ENCODE measurements at places on chromosomes 11 and 22.

GRCh38 chr11:134406264-134407185 lies 5.5 kb downstream of the B3GAT1 start:
- no peak for DNase-seq

GRCh38 chr22:23888615-23889401 lies 5.4 kb upstream of the MIF start:
- no peak for DNase-seq

DNA sequence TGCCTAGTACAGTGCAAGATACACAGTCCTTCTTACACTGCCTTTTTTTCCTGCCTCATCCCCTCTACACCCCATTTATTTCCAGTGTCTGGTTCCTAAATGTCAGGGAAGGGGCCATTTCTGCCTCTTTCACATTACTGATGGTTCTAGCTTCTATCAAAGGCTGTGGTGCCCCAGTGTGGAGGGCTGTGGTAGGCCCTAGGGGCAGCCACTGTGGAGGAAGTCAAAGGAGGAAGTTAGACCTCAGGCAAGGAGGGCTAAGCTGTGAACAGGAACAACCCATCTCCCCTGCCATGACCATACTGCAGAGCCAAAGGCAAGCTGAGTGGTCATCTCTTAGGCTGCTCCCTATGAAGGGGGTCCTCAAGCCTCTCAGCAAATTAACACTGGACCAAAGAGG lies 81.9 kb upstream of the CRTAM start:
- DNase-seq: peak; percentile 19

DNA sequence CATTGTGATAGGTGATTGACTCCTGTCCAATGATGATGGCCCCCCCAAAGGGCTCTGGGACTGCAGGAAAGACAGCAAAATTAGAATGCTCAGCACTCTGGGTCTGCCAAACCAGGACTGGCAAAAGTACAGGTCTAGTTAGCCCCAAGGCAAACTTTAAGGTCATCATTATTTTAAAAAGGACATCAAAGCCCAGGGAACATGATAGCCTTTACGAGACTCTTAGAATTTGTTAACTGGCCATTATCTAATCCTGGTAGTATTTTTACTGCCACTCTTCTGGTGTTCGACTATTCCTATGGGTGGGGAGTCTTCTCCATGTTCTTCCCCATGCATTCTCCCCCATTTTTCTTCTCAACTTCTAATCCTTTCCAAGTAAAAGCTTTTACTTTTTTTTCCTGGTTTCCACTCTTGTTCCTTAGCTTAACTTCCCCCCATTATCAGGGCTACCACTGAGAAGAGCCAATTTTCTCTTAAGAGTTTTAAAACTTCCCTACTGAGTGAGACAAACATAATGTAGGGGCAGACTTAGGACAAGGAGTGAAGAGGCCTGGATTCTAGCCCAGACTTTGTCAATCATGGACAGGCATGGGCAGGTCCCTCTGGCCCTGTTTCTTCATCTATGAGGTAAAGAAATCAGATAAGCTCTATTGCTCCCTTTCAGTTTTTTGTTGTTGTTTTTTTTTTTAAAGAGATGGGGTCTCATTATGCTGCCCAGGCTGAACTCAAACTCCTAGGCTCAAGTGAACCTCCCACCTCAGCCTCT lies 7.1 kb downstream of the DDB1 start:
- DNase-seq: no peak

- no peak for DNase-seq
Observed at GRCh38 chr22:29382580-29383302, 5.6 kb downstream of the AP1B1 start.

- DNase-seq: no peak
Observed at GRCh38 chr11:115104851-115105453, 399.3 kb downstream of the CADM1 start.

GRCh38 chr11:24082860-24083259 lies 414.0 kb upstream of the LUZP2 start:
- DNase-seq: no peak

DNA sequence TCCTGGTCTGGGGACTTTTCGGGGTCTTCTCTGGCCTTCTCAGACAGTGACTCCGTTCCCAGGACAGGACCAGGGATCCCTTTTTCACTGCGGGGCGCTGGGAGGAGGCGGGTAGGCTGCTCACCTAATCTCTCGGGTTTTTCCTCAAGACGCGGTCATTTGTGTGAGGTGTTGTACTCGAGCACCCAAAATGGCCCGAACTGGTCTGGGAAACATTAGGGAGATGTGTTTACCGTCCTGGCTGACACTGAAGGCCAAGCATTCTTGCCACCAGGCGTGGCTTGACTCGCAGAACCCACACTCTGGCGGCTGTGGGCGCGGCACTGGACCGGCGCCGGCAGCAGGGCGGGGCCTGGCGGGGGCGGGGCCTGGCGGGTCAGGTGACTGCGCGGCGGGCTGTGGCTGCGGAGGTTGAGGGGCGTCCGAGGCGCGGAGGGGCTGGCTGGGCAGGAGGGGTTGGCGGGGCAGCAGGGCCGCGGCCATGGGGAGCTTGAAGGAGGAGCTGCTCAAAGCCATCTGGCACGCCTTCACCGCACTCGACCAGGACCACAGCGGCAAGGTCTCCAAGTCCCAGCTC lies at the start of gene SWAP70:
Gene SWAP70 (plus strand): TSS at position 379 of the 577 bp plus-strand sequence. CDS start 103 bp downstream, at position 482.
- peak; percentile 54 for DNase-seq
